Naive B cell (primary cell): ENCODE measurements at places on chromosomes 16 and 17.

- DNase-seq, result no peak
Observed at GRCh38 chr17:13429201-13429600, 172.5 kb downstream of the HS3ST3A1 start.

DNA sequence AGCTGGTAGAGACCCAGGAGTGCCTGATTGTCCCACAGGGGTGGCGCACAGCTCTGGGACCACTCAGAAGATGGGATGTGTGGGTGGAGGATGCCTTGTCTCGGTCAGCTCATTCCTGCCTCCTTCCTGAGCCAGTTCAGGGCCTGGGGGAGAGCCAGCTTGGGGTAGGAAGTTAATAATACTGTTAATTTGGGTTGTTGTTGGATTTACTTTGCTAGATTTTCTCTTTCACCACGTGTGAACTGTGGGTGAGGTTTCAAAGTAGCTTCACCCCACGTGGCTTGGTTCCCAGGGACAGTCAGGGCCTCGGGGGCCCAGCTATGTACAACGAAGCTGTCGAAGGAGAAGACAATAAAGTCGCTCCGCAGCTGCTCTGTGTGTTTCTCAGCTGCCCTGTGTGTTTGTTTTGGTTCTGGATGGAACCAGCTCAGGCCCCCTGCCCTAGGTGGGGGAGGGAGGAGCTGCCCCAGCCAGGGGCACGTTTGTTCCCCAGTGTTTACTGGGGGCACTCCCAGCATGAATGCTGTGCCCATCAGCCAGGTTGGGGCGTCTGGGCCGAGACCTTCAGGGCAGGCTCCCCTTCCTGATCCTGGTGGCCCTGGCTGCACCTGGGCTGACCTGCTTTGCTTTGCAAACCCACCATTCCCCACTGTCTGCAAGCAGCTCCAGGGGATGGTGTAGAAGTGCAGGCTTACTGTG lies 2.3 kb downstream of the NUDT16L1 start:
- no peak for DNase-seq

GRCh38 chr16:88073201-88073721 lies 122.0 kb downstream of the BANP start:
- no peak for DNase-seq

DNA sequence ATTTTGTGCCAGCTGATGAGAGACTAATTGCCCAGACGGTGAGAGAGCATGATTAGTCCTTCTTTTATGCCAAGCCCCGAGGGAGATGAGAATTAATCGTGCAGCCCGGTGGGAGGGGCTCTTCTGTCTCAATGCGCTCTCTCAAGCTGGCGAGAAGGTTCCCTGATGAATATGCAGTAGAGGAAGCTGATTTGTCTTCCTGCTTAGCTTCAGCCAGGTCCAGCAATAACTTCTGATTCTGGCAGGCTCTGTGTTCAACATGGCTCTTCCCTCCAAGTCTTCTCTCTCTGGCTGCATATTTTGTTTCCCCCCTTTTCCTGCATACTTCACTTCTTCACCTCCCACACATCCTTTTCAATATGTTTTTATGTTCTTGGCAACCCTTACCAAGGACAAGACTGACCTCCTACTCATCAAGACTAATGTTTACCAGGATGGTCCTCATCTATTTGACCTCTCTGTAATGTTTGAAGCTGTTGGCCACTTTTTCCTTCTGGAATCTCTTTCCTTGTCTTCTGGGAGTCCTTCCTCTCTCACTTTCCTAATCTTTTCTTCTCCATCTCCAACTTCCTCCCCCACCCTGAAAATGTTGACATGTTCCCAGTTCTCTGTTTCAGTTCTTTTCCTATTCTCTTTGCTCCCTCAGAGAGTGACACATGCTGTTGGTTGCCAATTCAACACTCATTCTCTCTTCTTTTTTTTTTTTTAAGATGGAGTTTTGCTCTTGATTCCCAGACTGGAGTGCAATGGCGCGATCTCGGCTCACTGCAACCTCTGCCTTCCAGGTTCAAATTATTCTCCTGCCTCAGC lies 33.1 kb downstream of the ARL4D start:
- DNase-seq, result no peak

DNA sequence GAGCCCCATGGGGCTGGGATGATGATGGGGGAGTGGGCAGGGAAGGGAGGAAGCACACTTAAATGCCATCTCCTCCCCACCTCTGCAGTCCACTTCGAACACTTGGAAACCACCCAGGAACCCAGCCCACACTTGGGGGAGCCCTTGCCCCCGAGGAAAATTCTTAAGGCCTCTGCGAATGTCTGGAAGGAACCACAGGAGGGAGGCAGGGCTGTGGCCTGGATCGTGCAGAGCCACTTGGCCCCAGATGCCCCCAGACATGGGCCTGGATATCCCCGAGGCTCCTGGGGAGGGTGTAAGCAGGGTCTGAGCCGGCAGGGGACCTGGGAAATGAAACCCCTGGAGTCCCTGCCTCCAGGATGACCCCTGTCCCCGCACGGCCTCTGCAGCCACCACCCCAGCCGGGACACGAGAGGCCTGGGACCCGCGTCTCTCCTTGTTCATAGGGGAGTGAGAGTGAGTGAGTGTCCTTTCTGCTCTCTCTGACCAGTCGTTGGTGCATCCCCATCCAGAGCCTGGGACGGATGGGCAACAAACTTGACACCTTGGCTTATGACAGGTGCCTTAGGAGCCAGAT lies 11.8 kb upstream of the MTSS2 start:
- DNase-seq, result no peak

DNA sequence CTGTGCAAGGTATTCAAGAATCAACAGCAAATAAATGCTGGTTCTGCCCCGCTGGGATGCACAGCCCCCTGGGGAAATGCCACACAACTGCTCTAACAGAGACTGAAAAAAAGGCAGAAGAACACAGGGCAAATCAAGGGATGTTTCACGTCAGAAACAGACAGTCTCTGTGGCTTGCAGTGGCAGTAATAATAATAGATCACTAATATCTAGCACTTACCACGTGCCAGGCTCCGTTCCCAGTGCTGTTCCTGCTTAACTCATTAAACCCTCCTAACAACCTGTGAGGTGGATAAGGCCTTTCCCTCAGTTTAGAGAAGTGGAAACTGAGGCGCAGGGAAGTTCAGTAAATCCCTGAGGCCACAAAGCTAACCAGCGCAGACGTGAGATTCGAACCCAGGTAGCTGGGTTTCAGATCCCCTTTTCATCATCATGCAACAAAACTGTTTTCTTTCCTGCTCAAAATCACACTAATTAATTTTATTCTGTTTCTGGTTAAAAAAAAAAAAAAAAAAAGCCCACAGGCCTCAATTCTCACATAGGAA lies 36.7 kb downstream of the ARHGAP17 start:
- peak; percentile 40 for DNase-seq

DNA sequence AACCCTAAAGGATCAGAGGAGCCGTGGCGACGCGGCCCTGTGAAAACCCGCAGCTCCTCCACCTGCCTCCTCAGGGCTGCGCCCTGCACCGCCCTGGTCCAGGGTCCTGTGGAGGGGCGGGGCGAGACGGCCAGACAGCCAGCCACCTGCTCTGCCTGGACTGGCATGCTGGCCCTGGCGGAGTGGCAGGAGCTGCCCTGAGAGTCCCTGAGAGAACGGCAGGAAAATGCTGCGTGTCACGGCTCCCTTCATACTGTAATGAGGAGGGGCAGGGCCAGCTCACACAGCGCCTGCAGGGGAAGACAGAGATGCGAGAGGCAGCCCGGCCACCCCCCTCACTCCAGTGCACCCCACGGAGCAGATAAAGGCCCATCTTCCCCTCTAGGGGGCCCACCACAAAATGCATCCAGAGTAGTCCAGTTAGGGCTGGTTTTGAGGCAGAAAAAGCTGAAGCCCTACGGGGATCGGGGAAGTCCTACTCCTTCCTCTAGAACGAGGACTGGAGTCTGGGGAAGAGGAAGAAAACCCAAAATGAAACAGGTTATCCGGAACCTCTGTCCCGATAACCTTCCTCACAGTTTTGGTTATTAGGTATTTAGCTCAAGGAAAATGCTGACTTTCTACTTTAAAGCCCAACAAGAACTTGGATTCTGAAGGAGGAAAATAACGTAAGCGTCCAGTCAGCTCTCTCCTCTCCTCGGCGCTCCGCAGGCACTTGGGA lies 97.6 kb upstream of the DNAH17 start:
- no peak for DNase-seq
